ENCODE measurements at places on chromosomes 4 and X.

- DNase-seq: no peak
Measured at GRCh38 chr4:152499344-152499743, 36.5 kb downstream of the FBXW7 start.

DNA sequence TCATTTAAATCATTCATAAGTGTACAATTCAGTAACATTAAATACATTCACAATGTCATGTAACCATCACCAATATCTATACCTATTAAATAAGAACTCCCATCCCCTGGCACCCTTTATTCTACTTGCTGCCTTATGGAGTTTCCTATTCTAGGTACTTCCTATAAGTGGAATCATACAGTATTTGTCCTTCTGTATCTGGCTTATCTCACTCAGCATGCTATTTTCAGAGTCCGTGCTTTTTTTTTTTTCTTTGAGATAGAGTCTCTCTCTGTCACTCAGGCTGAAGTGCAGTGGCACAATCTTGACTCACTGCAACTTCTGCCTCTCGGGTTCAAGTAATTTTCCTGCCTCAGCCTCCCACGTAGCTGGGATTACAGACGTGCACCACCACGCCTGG, 67.9 kb upstream of the STOX2 start:
- DNase-seq: no peak

- DNase-seq: no peak
Measured at GRCh38 chrX:8179656-8180055, 8.6 kb upstream of the VCX2 start.

DNA sequence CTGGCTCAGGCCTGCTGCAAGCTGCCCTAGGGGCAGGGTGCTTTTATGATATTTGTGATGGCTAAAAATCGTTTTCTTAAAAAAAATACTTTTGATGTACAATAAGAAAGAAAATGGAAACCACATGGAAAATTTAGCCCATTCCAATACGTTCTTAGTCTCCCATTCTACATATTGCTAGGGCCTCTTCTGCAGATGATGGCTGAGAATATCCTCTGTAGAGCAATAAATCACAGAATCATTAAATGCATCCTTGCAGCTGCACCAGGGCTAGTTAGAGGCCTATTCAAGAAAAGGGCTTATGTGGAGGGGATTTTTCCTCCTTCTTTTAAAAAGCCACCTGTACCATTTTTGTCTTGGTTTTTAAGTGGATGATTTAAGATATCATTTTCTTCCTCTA, 97.6 kb upstream of the C1GALT1C1 start:
- DNase-seq: no peak

DNA sequence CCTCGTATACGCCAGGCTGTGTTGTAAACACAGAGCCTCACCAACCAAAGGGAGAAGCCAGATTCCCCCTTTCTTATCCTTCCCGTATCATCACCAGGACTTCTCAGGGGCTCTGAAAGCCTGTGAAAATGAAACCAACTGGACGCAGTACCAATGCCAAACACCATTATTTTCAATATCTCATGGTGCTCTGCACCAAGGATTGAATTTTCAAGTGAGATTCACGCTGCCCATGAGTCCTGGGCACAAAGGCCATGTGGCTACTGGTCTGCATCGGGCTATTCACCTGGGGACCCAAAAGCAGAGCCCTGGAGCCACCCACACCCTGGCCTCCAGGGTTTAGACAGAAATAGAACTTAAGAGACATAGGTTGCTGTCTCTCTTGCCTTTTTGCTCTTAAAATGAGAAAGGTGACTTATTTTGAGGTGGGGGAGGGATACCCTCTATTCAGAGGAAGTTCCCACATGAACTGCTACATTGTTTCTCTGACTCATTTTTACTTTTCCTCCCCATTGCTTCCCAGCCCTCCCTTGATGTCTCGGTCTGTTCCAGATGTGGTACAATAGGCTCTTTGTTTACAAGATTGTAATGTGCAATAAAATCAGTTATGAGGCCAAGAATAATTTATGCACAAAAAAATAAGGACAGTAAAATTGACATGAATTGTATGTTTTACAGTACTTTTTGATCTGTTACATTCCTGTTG, 55.4 kb downstream of the MAML3 start:
- no peak for DNase-seq

- DNase-seq: no peak
Measured at GRCh38 chrX:120671963-120672362, 42.1 kb upstream of the C1GALT1C1 start.

GRCh38 chr4:7638489-7638888, 203.8 kb upstream of the PSAPL1 start:
- no peak for DNase-seq

DNA sequence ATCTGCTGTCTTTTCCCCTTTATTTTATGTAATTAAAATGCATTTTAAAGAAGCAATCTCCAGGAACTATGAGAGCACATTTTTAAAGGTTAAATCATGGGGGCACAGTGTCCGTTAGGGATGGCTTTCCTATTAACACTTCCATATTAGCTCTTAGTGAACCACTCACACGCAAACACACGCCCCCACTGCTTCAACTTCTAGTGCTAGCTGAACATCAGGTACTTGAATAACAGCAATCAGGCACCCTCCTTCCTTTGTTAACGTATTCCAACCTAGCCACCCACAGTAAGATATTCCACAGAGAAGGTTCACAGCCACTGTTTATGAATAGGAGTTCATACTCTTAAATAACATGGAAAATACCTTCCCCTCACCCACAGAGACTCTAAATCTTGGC, 9.3 kb downstream of the TMEM255A start:
- DNase-seq: no peak

- no peak for DNase-seq
Measured at GRCh38 chr4:156102411-156102810, 148.7 kb upstream of the CTSO start.

DNA sequence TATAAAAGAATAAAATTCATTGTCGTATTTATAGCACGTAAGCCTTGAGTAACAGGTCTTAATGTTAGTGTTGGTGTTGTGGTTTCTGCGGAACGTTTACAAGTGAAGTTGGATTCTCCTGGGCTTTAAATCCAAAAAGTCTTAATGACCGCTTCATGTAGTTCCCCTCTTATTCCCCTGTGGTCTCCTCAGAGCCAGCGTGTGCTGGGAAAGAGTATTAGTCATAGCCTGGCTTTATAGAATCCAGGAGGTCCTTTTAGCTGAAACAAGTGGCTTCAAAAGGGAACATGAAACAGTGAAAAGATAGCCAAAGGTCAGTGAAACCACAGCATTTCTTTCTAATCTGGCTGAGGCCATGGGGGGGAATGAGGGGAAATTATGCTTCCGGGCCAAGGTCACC, 79.1 kb downstream of the CLCN4 start:
- DNase-seq: no peak

- no peak for DNase-seq
Measured at GRCh38 chrX:86149119-86149518, 868 bp downstream of the DACH2 start.

GRCh38 chr4:184471881-184472613, 2.3 kb downstream of the IRF2 start:
- no peak for DNase-seq

GRCh38 chr4:2939383-2940243, 23.6 kb downstream of the NOP14 start:
- DNase-seq: no peak

DNA sequence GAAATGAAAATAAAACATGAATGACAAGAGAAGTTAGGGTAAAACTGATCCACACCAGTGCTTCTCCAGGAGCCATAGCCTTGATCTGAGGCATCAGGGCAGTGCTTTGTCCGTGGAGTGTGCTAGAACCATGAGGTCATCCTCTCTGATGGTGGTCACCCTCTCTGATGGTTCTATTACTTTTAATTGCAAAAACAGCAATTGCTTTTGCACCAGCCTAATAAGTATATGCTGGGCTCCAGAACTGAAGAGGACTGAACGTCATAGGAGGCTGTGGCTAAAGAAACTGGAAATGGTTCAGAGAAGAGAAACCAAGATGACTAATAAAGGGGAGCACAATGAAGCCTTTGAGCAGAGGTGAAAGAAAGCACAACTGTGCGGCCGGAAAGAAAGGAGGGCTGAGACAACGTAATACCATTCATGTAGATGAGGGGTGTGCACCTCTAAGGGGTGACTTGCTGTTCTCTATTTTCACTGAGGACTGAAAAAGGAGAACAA, 17.0 kb upstream of the TMEM154 start:
- DNase-seq: peak; percentile 7

DNA sequence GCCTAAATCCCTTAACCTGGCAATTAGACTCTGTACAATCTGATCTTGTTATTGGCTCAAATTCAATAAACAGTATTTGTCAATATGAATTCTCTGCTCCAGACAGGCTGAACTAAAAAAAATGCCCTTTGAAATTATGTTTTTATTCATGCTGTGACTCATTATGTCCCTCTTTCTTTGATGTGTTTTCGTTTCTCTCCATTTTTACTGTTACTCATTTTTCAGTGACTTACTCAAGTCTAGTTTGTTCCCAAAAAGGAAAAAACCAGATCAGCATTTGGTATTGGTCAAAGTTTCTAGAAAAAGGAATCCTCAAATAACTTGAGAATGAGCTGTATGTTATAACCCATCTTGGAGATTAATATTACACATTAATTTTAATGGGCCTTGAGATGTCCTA, 40.4 kb downstream of the UNC5C start:
- DNase-seq: no peak

DNA sequence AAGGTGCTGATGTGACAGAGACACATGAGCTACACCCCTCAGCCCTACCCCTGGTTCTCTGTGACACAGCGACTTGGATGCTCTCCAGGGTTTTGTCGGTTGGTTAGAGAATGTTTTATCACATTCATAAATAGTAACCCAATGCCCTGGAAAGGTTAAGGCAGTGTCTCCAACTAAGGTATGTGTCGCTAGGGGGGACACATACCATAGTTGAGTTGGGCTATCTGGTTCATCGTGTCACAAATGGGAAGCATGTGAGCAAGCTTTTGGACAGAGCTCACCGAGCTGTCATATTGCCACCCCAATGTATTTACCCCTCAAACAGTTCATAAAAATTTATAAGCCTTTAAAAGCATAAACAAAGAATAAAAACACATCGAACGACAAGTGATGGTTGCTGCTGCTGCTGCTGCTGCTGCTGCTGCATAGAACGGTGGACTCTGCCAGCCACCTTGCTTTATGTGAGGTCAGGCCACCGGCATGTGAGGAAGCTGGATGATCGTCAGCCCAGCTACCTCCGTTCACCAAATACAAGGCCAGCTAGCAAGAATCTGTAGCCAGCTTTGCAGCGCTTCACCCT, 55.9 kb downstream of the STOX2 start:
- no peak for DNase-seq

DNA sequence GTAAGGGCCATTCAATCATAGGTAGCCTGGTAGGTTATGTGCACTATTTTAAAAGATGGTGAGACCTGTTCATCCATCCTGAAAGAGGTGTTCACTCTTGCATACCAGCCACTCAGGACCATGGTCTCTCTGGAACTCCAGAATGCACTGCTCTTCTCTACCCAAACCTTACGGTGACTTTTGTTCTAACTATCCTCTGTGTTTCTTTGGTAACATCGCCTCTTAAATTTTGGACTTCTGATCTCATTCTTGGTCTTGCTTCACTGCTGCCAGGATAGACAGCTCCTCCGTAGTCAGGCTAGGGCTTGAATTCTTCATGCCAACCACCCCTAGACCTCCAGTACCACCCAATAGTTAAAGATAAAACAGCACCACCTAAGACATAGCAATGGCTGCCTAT, 346.3 kb upstream of the GALNT7 start:
- no peak for DNase-seq

DNA sequence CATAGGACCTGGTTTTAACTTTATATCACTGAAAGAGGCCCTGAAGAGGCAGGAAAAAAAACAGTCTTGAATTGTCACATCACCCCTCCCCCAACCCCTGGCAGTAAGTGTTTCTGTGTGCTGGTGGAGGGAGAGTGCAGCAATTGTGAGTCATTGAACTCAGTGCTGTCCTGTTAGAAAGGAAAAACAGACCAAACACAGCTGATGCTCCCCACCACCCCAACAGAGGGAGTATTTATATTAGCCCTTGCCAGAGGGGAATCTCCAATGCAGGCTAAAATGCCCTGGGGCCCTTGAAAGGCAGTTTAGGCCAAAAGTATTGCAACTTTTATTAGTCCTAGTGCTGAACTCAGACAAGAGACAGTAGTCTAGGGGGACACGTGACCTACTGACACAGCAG, 197.8 kb upstream of the AGTR2 start:
- no peak for DNase-seq

- DNase-seq: no peak
Measured at GRCh38 chrX:106481341-106481740, 130.4 kb upstream of the RADX start.

- DNase-seq: no peak
Measured at GRCh38 chrX:123648028-123648810, 84.6 kb downstream of the THOC2 start.

- no peak for DNase-seq
Measured at GRCh38 chr4:52202931-52203330, 151.8 kb downstream of the SPATA18 start.

DNA sequence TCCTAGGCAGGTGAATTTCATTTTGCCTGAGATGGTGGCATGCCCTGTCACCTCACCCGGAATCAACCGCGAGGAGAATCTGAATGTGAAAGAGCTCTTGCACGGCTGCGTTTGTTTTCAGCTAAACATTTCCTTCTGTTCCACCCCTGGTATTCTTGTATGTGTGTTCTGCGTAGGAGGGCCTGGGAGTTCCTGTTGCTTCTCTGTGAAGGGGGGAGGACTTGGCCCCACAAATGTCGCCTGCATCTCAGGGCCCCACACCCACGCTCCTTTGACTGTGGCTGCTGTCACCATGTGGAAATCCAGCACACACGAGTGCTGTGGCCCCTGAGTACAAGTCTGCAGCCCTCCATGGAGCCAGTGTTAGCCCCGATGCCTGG, 45.8 kb upstream of the CLCN4 start:
- peak; percentile 32 for DNase-seq

DNA sequence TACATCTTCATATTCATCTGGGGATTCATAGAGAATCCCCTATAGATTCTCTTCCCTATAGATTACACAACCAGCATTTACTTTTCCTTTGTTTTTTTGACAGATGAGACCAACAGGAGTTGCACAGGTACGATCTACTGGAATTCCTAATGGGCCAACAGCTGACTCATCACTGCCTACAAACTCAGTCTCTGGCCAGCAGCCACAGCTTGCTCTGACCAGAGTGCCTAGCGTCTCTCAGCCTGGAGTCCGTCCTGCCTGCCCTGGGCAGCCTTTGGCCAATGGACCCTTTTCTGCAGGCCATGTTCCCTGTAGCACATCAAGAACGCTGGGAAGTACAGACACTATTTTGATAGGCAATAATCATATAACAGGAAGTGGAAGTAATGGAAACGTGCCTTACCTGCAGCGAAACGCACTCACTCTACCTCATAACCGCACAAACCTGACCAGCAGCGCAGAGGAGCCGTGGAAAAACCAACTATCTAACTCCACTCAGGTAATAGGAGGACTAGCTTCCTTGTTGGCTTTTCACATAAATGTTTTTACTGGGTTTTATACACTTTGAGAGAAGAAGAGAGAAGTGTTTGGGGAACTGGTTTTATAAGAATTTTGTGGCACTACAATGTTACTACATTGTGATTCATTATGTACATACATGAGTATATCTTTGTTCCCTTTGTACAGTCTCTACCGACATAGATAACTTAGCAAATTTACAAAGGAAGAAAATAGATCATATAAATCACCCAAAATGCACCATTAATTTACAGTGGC, 137.2 kb downstream of the DIPK2B start:
- no peak for DNase-seq

GRCh38 chrX:131394384-131394783, 105.3 kb upstream of the IGSF1 start:
- no peak for DNase-seq

Measured in stimulated activated CD8-positive, alpha-beta memory T cell treated with anti-CD3 and anti-CD28 coated beads, Interleukin-12 subunit alpha, Interleukin-12 subunit beta, amount 100 ng/mL, for 4 hours (primary cell).